ENCODE measurements at places on chromosomes 11 and 22.

GRCh38 chr11:108938604-108939003 is 273.7 kb downstream of the DDX10 start:
- DNase-seq, result no peak

DNA sequence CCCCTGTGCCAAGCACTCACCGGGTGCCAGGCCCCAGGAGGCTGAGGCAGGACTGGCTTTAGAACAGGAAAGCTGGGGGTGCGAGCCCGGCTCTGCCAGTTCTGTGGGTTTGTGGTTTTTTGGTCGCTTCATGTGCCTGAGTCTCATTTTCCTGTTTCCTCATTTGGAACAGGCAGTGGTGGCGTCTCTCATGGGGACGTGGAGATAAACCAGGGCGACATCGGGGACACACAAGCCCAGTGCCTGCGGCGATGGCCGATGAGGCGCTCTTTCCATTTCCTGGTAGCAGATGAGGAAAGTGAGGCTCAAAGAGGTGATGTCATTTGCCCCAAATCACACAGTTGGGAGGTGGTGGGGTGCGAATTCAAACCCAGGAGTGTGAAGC is 20.8 kb upstream of the CHKA start:
- DNase-seq, result no peak

- DNase-seq, result no peak
These were observed 127.5 kb upstream of the ANO1 start for GRCh38 chr11:69950621-69951020.

DNA sequence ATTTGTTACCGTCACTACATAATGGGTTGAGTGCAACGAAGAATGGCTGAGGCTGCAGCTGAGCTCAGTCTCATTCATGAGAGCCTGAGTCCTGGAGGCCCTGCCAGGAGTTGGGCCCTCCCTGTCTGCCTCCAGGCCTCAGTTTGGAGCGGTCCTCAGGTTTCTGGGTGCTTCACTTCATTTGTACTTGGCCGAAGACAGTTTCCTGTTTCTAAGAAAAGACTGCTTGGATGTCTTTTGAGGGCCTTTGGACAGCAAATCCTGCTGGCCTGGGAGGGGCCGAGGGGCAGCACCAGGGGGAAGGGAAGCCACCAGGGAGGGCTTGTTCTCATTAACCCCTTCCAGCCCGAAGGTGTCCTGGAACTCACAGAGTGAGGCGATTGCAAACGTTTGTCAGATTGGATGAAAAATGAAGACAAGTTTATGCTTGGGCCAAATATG is 163.1 kb downstream of the ETS1 start:
- DNase-seq, result no peak

DNA sequence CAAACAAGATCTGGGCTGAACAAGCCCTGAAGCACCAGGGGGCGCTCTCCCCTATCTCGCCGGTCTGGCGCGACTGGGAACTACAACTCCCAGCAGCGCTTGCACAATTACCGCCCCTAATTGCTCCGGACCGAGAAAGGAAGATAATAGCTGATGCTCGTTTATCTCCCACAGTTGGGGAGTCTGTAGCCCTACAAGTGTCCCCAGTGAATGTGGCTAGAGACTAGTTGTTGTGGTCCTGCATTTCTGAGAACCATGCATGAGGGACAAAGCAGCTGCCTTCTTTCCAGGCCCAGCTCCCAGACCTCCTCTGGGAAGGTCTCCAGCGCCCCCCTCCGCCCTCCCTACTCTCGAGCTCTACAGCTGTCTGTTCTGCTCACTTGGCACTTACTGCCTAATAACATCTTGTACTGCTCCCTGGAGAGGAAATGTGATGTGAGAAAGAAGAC is 34.4 kb downstream of the NRXN2 start:
- DNase-seq, result peak; percentile 62

DNA sequence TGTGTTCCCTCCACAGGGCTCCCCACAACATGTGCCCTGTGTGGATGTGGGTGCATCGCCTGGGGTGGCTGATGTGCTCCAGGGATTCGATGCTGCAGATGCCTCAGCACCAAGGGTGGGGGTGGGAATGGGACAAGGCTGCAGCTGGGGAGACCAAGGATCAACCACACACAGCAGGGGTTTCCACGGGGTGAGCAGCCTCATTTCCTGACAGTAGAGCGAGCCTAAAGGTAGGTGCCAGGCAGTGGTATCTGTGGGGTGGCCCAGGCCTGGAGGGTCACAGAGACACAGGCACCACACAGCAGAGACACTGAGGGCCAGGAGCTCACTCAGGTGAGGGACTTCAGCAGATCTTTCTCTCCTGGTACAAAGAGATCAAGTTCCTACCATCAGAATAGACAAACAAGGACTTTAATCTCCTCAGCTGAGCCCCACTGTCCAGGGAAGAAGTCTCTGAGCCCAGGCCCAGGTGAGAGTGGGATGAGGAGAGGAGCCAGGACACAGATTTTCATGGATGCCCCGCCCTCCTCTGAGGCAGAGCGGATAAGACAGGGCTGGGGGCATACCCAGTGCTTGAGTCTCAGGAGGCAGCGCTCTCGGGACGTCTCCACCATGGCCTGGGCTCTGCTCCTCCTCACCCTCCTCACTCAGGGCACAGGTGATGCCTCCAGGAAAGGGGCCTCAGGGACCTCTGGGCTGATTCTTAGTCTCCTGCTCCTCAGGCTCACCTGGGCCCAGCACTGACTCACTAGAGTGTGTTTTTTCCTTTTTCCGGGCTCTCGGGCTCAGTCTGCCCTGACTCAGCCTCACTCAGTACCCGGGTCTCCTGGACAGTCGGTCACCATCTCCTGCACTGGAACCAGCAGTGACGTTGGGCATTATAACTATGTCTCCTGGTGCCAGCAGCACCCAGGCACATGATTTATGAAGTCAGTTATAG is 19.7 kb downstream of the GGTLC2 start:
- no peak for DNase-seq

- DNase-seq, result no peak
These were observed 64.2 kb downstream of the RAB30 start for GRCh38 chr11:83007477-83007876.

DNA sequence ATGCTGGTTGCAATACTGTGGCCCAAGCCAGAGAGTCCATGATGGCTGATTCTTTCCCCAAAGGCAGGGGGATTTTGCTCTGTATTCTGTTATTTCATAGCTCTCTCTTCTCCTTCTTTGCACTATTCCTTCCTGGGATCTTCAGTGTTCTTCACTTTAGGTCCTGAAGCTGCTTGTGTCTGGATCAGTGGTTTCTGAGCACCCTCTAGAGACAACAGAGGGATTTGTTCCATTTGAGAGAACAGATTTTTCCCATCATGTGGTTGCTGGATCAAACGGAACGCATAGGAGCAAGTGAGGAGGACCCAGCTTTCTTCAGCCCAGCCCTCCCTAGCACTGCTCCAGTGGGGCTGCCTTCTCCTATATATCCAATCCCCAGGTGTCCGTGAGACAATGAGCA is 68.7 kb upstream of the SYN3 start:
- DNase-seq, result no peak

DNA sequence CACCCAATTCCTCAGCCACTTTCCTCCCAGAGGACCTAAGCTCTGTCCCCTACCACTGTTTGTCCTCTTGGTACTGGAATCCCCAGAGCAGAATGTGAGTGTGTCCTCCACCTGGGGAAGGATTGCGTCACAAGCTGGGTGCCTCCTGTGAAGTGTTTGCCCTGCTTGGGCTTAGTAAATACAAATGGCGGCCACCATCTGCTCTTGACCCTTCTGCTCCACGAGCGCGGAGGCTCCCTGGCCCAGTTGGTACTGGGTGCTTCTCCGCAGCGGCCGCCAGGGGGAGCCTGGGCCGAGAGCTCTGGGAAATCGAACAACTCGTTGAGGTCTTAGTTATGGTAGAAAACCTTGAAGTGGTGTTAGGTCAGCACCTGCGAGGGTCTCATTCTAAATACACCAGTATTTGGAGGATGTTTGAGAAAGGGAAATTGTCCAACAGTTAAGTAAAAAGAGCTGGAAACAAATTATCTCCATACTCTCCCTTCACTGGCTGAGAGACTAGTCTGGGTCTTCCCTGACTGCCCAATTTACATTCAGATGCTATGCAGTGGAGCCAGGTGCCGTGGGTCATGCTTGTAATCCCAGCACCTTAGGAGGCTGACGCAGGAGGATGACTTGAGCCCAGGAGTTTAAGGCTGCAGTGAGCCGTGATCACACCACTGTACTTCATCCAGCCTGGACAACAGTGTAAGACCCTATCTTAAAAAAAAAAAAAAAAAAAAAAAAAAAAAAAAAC is 74.6 kb upstream of the TEAD1 start:
- peak; percentile 12 for DNase-seq

DNA sequence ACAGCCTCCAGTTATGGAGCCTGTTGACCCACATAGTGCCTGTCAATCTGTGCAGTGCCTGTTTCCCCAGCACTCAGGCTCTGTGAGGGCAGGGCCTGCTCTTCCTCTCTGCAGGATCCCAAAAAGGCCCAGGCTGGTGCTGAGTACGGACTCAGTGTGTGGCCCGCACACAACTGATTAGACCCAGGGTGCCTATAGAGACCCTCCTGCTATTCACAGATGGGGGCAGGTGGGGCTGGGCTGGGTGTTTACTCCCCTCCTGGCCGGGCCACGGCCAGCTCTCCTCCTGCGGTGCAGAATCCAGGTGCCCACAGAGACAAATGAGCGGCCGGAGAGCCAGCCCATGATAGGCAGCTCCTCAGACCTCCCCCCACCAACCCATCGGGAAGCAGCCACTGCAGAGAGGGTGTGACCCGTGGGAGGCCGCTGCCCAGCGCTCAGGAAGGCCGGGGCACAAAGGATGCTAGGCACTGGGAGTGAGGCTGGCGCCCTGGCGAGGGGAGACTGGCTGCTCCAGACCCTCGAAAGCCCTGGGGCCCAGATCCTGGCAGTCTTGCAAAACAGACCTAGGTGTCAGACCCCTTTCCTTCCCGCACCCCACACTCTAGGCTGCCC is 239.0 kb downstream of the CTTN start:
- DNase-seq, result no peak

- DNase-seq, result no peak
These were observed 19.0 kb upstream of the MPPED2 start for GRCh38 chr11:30605036-30605605.

DNA sequence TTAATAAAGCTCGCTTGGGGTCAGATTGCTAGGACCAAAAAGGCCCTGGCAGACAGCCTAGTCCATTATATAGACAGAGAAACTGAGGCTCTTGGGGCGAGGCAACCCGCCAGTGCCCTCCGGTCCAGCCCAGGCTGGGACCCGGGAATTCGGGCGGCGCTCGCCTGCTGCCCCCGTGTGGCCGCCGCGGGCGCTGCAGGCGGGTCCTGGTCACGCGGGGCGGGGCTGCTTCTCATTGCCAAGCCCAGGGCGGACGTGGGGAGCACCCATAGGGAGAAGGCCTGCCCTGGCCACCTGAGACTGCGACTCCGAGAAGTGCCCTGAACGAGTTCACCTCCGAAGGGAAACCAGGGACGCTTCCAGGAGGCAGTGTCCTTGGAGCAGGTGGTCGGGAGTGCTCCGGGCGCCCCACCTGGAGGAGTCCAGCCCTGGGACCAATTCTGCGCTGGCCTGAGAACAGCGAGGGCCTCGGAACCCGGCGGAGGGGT is 36.0 kb upstream of the CSNK1E start:
- peak; percentile 79 for DNase-seq

DNA sequence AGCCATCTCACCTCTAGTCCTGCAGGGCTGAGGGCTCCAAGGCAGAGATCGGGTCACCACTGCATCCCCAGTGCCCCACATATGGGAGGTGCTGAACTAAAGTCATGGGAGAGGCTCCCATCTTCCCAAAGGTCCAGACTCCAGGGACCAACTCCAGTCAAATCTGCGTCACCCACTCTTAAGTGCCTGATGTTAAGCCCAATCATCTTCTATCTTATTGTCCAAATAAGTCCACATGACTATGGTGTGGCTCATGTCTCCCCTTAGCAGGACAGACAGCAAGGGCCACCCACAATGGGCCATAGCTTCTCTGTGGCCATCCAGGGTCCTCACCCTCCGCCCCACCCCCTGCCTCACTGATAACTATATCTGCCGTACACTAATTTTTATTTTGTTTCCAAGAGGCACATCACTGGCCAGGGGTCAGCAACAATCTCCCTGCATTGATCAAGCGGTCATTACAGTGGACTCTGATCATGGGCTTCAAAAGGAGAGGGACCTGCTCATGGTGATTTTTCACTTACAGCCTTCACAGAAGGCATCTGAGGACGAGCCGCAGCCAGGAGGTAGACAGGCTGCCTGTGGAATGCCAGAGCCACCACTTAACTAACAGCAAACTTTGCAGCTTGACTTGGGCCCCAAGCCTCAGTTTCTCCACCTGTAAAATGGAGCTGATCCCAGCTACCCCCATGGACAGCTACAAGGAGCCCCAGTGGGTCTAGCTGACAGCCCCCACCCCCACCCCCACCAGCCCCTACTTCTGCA is 23.3 kb downstream of the MYH9 start:
- no peak for DNase-seq

DNA sequence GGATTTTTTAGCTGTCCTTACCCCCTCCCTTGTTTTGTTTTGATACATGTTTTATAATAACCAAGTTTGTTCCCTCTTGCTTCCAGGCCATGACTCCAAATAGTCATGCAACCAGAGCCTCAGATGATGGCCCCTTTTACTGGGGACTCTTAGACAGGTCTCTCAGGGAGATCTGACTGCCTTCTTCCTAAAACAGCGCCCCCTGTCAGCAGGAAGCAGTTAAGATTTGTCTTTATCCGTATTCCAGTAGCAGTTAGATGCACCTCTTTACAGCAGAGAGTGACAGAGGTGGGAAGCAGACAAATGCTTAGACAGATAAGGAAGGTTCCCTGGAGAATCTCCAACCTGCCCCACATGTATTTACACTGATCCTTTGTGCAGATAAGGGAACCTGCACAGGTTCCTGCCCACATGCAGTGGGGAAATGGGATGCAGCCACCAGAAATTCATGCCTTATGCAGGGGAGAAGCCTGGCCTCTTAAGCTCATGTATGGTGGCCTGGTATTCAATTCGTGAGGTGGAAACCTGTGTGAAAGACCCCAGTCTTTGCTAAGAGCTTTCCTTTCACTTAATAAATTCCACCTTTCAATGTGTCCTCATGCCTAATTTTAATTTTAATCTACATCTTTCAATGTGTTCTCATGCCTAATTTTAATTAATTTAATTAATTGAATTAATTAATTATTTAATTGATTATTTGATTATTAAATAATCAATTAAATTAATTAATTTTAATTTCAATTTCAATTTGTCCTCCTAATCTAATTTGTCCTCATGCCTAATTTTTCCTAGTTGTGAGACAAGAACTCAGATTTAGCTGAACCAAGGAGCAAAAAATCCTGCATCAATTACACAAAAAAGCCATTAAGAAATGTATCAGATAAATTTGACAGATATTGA is 11.5 kb upstream of the GLYAT start:
- no peak for DNase-seq

- no peak for DNase-seq
These were observed 35.2 kb upstream of the RDX start for GRCh38 chr11:110331626-110332025.

GRCh38 chr11:94767701-94768601 is at the start of gene AMOTL1:
Gene AMOTL1 (plus strand): TSS chr11:94768356. CDS start chr11:94768512, 156 bp downstream.
- no peak for DNase-seq

DNA sequence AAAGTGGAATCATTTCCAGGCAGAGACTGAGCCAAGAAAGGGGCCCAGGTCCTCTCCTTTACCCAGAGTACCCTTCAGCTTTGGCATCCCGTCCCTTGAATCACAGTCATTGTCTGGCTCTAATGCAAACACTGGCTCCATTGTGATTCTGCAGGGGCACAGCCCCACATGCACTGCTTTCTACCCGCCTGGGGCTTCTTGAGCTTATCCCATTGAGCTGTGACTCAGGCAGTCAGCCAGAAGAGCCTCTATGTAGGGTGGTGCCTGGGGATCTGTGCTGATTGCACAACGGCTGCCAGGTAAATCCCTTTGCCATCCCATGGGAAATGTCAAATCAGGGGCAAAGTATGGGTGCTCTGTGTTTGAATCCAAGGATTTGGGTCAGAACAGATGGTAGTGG is 88.9 kb downstream of the RASSF10 start:
- DNase-seq, result no peak

All from hematopoietic multipotent progenitor cell treated with erythropoietin and hydrocortisone succinate and interleukin-3 and kit ligand, for 17 days (in vitro differentiated cells).